Activated T-helper 9 cell treated with anti-CD3 and anti-CD28 coated beads, Interleukin-2, amount 50 U/mL, for 16 hours (primary cell): ENCODE measurements at places on chromosomes 7 and 10.

- no peak for DNase-seq
Measured at GRCh38 chr10:130439766-130440165, 303.6 kb downstream of the GLRX3 start.

DNA sequence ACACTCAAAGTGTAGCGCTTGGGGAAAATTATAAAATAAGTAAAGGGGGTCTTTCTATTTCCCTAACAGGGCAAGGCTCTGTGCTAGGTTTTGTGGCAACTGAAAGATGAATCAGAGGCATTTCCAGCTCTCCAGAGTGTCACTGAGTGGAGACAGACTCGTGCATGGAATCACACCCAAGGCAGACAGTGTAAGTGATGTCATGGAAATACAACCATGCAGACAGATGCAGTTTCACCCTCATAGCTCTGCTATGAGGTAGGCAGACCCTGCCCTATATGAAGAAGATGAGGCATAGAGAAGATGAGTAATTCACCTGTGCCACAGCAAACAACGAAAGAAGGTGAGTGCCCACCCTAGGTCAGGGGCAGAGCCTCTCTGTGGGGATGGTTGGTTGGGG, 57.2 kb upstream of the PITRM1 start:
- no peak for DNase-seq

- no peak for DNase-seq
Measured at GRCh38 chr10:95694665-95695064, 938 bp upstream of the TCTN3 start.

DNA sequence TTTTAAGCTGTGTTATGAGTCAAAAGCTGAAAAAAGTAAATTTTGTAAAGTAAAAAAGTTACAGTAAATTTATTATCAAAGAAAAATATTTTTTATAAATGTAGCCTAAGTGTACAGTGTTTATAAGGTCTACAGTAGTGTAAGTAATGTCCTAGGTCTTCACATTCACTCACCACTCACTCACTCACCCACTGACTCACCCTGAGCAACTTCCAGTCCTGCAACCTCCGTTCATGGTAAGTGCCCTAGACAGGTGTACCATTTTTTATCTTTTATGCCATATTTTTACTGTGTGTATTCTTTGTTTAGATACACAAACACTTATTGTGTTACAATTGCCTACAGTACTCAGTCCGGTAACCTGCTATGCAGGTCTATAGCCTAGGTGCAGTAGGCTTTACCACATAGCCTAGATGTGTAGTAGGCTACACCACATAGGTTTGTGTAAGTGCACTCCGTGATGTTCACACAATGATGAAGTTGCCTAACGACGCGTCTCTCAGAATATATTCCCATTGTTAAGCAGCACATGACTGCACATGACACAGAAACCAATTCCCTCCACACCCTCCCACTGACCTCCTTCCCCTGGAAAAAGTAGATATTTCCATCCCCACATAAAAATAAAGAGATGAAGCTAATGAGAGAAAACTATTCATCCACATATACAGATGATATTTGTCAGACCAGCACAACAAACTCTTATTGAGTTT, 44.8 kb upstream of the FGL2 start:
- no peak for DNase-seq

- no peak for DNase-seq
Measured at GRCh38 chr7:108142675-108143259, 12.6 kb upstream of the LAMB4 start.

DNA sequence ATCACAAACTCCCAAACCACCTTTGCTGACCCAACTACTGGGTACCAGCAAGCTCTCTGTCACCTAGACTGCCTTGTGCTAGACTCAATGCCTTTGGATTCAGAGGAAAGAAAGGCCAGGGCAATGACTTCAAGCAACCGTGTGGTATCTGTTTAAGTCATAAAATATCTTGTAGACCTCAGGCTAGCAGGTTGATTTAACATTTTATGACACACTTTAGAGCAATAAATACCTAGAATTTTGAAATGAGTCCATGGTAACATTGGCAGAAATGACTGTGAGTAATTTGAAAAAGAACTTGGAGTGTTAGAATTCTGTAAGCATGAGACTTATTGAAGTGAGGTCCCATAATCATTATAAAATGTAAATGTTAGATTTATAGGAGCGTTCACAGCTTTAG, 87.2 kb downstream of the TWIST1 start:
- no peak for DNase-seq

DNA sequence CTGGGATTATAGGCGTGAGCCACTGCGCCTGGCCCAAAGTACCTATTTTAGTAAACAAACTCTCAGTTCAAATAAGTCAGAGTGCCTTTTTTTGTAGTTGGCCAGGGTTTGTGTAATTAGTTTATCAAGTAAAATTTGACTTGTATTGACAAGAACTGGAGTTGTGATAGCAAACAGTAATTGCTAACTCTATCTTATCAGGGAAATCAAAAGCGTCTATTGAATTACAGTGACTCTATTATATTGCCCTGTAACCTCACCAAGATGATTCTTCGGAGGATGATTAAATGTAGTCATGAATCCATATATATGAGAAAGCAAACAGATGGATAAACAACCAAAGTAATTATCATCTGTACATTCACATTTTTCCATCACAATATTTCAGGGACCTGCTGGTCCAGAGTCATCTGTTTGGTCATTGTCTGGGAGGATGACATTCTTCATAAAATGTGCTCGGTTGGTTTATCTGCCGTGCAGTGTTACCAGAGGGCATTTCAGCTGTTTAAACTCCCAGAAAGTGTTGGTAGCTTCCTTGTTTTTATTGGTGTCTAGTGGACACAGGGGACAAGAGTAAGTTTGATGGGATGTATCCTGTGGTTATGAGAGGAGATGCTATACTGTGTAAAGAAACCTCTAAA, 35.6 kb downstream of the DOCK1 start:
- no peak for DNase-seq

DNA sequence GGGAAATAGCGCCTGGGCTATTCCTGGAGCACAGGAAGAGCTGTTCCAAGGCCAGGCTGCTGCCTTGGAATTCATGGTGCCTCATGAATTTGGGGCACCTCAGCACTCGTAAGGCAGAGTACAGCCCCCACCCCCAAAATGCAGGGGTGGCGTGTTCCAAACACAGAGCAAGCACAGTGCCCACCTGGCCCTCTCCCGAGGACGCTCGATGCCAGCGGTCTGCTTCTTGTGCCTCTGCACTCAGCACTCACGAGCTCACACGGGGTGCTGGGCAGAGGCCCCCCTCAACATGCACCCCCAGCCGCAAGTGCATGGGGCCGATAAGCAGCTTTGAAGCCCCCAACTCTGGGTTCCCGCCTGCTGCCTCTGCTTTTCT, 60.1 kb downstream of the ZRANB1 start:
- no peak for DNase-seq
